ENCODE measurements at places on chromosomes 2 and 18. TPM values are rescaled to one million over a fixed set of nuclear protein-coding genes. Genes with fewer than 3 reads are reported as not detected.

- DNase-seq = no peak
- H3K36me3 ChIP-seq = no peaks in the 10 kb centered on the region
- peaks cover 17% of the 10 kb centered on the region for H3K4me1 ChIP-seq
- H3K27ac ChIP-seq = no peak overlapping the region
- H3K4me3 ChIP-seq = no peak overlapping the region
Measured at GRCh38 chr2:25079050-25079635, 37.3 kb downstream of the EFR3B start.

DNA sequence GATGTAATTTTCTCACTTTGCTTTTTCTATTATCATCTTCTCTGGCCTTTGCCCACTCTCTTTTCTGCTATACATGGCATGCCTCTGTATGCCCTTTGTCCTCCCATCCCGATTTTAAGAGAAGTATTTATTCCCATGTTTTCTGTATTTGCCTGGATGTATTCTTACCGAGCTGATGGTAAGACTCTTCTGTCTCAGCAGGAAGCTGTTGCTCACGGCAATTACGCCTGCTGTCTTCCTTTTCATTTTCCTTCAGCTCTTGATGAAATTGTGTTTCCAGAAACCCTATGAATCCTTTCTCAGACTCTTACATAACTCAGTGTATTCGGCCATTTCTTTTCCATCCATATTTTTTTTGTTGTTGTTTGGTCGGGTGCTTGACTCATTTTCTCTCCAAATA lies 121.6 kb downstream of the SP3 start:
- H3K27ac ChIP-seq = no peak overlapping the region
- H3K27me3 ChIP-seq = peaks cover 8% of the 10 kb centered on the region
- no peaks in the 10 kb centered on the region for H3K4me1 ChIP-seq
- DNase-seq = no peak
- no peak overlapping the region for H3K4me3 ChIP-seq
- H3K36me3 ChIP-seq = no peaks in the 10 kb centered on the region

DNA sequence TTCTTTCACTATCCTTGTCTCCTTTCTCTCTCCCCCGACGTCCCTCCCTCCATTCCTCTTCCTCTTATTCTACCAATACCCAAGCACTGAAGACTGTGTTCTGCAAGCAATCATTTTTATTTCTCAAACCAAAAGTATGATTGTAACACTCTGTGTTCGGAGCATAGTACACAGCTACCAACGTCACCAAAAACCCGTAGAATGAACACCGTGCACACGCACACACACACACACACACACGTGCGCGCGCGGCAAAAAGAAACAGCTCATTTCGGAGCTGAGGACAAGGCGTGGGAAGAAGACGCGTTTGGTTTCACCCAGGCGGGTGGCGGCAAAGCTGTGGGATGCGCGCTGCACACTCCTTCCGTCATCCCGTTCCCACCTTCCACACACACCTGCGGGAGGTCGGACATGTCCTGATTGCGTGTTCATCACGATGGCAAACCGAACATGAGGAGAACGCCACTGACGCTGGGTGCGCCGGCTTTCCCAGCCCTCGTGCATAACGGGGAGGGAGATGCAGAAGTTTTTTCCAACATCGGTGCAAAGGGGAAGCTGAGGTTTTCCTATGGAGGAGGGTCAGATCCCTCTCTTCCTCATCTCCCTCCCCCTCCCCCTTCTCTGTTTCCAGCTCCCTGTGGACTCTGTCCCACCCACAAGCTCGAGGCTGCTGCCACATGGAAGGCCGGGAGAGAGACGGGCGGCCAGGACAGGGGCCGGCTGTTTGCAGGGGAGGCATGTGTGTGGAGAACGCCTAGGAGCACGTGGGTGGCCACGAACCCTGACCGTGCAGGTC lies 20.4 kb downstream of the MBP start:
- peaks cover 52% of the 10 kb centered on the region for H3K4me1 ChIP-seq
- peaks cover 4% of the 10 kb centered on the region for H3K36me3 ChIP-seq
- peak overlapping the region; percentile 93 for H3K27ac ChIP-seq

GRCh38 chr2:241835611-241836010 lies 23.1 kb downstream of the PDCD1 start:
- H3K27me3 ChIP-seq = no peaks in the 10 kb centered on the region
- no peak overlapping the region for H3K4me3 ChIP-seq
- no peak overlapping the region for H3K27ac ChIP-seq
- H3K36me3 ChIP-seq = no peaks in the 10 kb centered on the region
- DNase-seq = no peak
- no peaks in the 10 kb centered on the region for H3K4me1 ChIP-seq

GDF7 gene
- not detected for polyA plus RNA-seq

OR6B2 gene
- polyA plus RNA-seq = not detected
